ENCODE measurements at places on chromosomes 3 and 15. TPM values are rescaled to one million over a fixed set of nuclear protein-coding genes. Genes with fewer than 3 reads are reported as not detected.

Gene VEPH1
- 0.34 TPM for total RNA-seq

Gene GABRA5
- not detected for total RNA-seq

Gene PLA2G4D
- 0.08 TPM for total RNA-seq

Gene DHFR2
- total RNA-seq: 2.2 TPM

Gene EPHB3
- 6.7 TPM for total RNA-seq

Gene IGDCC3
- not detected for total RNA-seq

Gene CHAC1
- total RNA-seq: 20.5 TPM

Gene FBXO40
- not detected for total RNA-seq

Gene C2CD4A
- not detected for total RNA-seq

Gene UCN2
- total RNA-seq: 6.1 TPM

Gene CHST2
- total RNA-seq: 9.5 TPM

Gene SAXO2
- total RNA-seq: 0.68 TPM

Gene LRRC15
- not detected for total RNA-seq

All from hair follicular keratinocyte (primary cell).